ENCODE measurements at places on chromosomes 2 and 18.

- DNase-seq = no peak
Observed at GRCh38 chr18:8356001-8356400, 253.2 kb upstream of the RAB12 start.

DNA sequence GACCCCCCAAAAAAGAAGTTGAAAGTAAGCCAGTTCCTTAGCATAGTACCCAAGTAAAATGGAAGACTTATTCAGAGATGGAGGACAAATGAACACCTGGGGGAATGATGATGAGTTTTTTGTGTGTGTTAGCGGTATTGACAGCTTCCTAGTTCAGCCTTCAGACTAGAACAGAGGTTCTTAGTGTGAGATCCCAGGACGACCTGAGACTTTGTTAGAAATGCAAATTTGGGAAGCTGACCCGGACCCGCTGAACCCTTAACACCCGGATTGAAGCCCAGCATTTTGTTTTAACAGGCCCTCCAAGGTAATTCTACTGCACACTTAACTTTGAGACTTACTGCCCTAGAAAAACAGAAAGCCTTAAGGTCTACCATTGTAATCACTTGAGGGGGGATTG lies 20.3 kb downstream of the SPOPL start:
- DNase-seq = no peak

DNA sequence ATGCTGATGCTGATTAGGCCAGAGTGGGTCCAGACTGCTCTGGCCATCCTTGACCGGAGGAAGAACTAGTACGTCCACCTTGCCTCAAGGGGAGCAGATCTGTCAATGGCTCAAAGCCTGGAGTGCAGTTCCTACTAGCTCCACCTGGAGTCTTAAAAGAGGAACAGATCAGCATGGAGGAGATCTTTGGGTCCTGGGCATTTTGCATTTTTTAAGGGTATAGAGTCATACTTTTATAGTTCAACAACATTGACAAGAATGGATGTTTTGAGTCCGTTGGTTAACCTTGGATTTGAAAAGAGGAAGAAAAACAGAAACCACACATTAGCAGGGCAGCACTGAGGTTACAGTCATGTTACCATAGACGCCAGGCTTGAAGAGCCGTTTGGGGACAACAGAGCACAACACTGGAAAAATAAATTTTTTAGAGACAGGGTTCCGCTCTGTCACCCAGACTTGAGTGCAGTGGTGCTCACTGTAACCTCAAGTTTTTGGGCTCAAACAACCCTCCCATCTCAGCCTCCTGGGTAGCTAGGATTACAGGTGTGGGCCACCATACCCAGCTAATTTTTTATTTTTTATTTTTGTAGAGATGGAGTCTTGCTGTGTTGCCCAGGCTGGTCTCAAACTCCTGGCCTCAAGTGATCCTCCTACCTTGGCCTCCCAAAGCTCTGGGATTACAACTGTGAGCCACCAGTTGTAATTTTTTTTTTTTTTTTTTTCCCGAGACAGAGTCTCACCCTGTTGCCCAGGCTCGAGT lies 78.5 kb downstream of the PRKCE start:
- no peak for DNase-seq

GRCh38 chr18:50397023-50397422 lies 22.2 kb downstream of the SKA1 start:
- no peak for DNase-seq

GRCh38 chr2:22520369-22521288 lies 864.4 kb upstream of the KLHL29 start:
- DNase-seq = no peak

DNA sequence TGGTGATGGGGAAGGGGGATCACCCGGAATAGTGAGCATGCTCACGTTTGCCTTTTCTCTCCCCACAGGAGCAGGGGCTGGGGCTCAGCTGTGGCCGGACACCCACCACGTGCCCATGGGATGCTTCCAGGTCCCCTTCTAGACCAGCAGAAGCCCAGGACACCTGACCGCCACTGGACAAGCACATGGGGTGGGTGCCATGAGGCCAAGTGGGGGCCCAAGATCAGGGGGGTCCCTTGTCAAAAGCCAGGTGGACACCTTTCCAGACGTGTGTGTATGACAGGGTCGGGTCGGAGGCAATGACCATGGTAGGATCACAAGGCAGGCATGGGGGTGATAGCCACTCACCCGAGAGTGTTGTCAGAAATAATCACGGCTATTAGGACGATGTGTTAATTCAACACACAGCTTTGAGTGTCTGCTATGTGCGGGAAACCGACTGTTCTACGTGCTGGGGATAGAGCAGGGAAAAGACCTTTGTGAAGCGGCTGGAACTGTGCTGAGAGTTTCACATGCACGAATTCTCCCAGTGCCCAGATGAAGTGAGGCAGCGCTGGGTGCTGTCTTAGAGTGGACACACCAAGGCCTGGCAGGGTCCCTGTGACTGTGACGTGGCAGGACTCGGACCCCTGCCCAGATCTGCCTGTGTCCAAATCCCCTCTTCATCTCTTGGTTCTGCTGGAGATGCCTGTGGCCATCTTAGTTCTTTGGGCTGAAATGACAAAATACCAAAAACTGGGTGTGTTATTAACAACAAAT lies 244.7 kb downstream of the NDUFA10 start:
- no peak for DNase-seq

GRCh38 chr2:24301599-24301998 lies 58.7 kb downstream of the ITSN2 start:
- DNase-seq = no peak

- DNase-seq = no peak
Observed at GRCh38 chr2:120347396-120348060, 1.6 kb downstream of the INHBB start.

- DNase-seq = no peak
Observed at GRCh38 chr2:204604061-204604460, 58.8 kb downstream of the PARD3B start.

GRCh38 chr2:145124085-145124484 lies 604.2 kb upstream of the ZEB2 start:
- DNase-seq = no peak

DNA sequence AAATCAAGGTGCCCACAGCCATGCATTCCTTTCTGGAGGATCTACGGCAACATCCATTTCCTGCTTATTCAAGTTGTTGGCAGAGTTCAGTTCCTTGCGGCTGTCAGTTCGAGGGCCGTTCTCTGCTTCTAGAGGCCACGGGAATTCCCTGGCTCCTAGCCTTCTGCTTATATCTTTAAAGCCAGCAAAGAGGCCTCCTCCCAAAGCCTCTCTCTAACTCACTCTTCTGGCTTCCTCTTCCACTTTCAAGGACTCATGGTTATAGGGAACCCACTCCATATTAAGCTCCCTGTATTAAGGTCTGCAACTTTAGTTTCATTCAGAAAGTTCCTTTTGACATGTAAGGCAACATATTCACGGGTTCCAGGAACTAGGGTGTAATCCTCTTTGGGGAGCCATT lies 150.1 kb upstream of the RMP24 start:
- no peak for DNase-seq

DNA sequence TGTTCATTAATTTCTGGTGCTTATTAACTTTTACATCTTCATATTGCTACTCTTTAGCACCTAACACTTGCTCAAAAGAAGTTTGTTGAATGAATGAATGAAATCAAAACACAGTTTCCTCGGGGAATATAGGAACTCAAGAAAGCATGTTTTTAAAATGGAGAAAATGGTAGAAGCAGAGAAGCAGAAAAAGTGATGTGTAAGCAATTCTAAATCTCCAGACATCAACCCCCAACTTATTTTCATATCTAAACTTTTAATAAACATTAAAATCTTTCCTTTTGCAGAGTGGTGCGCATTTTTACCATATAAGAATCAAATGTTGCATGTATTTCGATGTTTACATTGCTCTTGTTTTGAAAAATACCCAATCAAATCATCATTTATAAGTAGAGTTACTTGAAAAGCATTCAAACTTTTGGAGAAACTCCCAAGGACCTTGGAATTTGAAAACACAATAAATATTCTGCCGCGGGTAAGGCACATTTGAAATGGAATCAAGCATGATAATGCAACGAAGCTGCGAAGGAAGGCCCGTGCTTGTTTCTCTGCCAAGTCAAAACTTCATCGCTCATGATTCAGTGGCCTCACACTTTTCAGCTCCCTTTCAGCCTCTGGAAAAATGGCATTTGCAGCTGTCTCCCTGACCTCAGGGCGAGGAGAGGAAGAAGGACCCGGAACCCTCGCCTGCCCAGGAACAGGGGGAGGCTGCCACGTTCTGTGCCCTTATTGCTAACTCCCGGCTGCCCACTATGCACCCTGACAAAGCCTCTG lies 26.7 kb upstream of the SMIM21 start:
- no peak for DNase-seq

DNA sequence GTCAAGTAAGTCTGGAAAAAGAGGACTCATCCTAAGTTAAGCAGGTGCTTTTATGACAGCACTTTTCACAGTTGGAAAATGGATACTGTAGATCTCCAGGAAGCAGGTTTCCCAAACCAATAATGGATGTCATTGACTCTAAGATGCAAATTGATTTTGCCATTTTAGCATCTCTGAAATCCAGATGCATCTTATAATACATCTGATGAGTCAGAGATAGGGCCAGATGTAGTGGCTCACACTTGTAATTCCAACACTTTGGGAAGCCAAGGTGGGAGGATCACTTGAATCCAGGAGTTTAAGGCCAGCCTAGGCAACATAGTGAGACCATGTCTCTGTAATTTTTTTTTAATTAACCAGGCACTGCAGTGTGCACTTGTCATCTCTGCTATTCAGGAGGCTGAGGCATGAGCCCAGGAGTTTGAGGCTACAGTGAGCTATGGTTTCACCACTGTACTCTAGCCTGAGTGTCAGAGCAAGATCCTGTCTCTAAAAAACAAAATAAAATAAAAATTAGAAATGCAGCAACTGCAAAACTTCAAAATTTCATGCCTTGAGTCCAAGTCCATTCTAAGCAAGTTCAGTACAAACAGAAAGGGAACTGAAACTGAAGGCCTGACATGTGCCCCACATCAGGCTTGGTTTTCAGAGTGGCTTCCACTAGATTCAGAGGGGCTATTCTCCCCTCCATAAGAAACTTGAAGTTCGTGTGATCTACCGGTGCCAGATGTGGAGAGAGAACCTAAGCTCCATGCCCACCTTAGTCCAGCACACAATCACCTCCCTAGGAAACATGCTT lies 267.8 kb upstream of the NCKAP5 start:
- no peak for DNase-seq

- no peak for DNase-seq
Observed at GRCh38 chr18:56815926-56816325, 164.8 kb downstream of the WDR7 start.

DNA sequence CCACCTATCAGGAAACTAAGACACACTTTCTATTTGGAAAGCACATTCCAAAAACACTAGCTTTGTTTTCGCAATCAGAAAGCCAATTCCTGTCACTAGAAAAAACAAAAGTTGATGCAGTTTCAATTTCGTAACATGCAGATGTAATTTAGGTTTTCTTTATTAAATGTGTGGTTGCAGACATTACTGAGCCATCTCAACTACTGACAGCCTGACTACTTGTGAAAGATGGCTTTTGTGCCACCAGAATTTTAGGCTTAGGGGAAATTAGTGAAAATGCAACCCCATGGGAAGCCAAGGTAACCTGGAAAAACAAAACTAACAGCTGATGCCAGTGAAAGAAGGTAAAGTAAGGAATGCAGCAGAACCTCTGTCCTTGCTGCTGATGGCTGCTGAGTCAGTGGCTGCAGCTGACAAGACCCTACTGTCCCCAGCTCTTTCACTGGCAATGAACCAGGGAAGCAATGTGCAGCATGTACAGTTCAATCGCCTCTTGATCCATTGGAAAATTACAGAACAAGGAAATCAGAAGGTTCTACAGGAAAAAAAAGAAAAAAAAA lies 34.9 kb downstream of the FEZ2 start:
- no peak for DNase-seq

- DNase-seq = no peak
Observed at GRCh38 chr2:121596221-121597080, 52.8 kb downstream of the CLASP1 start.

GRCh38 chr2:131584940-131585339 lies 57.3 kb downstream of the CCDC74A start:
- no peak for DNase-seq

DNA sequence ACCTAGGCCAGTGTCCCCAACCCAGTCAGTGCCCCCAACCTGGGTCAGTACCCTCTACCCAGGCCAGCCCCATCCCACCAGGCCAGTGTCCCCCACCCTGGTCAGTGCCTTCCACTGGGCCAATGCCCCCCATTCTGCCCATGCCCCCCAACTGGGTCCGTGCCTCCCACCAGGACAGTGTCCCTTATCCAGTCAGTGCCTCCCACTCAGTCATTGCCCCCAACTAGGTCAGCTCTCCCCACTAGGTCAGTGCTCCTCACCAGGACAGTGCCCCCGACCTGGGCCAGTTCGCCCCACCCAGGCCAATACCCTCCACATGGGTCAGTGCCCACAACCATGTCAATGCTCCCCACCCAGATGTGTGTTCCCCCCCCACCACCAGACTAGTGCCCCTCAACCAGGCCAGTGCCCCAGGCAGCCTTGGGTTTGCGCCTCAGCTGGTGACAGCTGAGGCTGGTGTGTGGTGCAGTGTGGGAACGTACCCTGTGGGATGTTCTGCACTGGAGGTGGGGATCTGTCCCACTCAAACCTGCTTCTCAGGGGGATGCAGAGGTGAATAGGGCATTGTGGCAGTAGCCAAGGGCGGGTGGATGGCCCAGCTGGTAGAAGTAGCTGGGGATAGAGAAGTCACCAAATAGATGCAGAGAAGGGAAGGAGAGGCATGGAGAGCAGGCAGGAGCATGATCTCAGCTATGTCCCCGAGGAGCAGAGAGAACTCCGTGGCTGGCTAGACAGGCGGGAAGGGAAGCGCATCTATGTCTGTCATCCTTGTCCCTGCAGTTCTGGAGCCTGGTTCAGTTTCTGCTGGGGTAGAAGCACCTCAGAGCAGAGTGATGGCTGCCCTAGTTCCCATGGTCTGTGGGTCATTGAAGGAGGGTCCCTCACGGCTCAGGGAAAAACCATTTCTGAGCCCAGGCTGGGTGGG lies 168.8 kb downstream of the SH3RF3 start:
- no peak for DNase-seq

DNA sequence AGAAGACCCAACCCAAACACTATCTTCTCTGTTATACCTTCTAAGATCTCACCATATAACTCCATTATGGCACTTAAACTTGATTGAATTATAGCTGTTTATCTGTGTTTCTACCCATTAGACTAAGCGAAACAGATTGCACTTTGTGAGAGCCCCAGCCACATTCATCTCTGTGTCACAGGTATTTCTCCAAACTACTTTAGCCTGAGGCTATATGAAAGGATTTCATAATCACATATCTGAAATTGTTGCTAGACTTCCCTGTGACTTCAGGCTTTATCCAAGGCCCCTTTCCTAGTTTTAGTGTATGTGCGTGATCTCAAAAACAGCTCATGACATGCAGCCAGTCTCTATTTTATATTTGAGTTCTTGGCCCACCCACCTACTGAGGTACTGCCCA lies 745.0 kb upstream of the ACVR2A start:
- DNase-seq = no peak
